Adrenal gland (tissue), 19 donors: ENCODE measurements at places on chromosomes 12 and 14.

GRCh38 chr12:46131732-46132469 is 136.9 kb downstream of the SLC38A1 start:
- no peak for DNase-seq

- DNase-seq = no peak
Measured at GRCh38 chr12:68863109-68863770, 55.3 kb downstream of the MDM2 start.

DNA sequence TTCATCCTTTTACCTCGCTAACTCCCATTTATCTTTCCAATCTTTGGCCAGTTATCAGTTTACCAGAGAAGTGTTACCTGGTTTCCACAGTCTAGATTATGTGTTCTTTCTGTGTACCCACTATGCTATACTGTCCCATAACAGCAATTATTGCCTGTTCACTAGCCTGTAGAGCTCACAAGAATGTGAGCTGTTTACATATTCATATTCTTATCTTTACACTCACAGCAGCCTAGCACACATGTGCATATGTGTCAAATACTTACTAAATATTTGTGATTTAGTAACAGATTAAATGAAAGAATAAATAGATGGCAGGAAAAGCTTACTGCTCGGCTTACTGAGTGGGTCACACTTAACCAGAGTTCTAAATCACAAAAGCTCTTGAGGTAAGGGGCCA is 97.8 kb downstream of the NOVA1 start:
- no peak for DNase-seq

GRCh38 chr12:19819231-19819630 is 379.9 kb downstream of the AEBP2 start:
- no peak for DNase-seq

- no peak for DNase-seq
Measured at GRCh38 chr14:77582511-77582910, 33.9 kb downstream of the SPTLC2 start.

GRCh38 chr12:52015532-52016041 is 8.8 kb downstream of the TAMALIN start:
- no peak for DNase-seq

DNA sequence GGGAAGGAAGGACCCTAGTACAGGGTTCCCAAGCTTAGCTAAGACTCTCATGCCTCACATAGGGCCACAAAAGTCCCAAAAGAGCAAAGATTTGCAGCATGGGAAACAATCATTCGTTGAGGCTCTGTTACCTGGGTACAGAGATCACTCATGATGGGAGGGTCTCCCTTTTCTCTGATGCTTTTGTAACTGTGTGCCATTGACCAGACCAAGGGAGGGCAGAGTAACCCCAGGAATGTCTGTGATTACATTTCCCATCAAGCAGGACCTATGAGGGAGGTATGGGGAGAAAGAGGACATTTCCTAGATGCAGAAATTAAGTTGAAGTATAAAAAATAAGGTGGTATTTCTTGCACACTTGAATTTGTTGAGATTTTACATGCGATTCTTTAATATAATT is 16.4 kb upstream of the DLGAP5 start:
- no peak for DNase-seq
